Skeletal muscle cell (primary cell): ENCODE measurements at places on chromosomes 6 and 20.

GRCh38 chr6:36999061-36999750 lies 6.2 kb upstream of the FGD2 start:
- no peak for DNase-seq

DNA sequence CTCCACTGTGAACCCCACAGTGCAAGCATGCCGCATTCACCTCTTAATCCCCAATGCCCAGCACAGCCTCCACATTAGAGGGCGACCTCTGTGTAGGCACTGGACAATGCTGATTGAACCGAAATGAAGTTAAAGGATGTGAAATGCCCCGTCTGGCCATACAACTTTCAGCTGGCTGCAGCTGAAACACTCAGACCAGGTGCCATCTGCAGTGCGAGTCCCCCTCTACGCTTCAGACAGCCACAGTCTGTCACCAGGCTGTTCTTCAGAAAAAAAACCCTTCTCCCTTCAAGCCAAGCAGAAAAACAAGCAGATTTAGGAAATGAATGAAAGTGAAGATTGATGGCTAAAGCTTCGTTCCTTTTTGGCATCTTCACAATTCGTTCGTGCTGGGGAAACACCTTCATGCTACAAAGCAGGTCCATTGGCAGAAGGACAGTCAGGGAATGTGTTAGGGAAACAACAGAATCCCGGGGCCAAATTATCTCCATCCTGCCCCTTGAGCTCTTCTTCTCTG lies 44.7 kb downstream of the TNFAIP3 start:
- DNase-seq, result no peak

- no peak for DNase-seq
These were observed 34.8 kb upstream of the NUP153 start for GRCh38 chr6:17741507-17741906.

DNA sequence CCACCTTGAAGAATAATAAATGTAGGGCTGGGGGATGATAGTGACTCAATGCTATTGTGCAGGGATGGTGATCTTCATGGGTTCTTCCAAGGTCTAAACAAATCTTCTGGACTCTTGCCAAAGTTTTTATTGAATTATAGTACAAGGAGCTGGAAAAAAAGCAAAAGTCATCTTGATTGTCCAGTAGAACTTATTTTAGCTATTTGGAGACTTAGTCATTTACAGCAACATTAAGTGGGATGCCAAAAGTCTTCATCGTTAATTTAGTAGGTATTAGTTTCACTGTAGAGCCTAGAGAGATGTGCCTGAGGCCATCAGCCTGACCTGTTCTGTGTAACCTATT lies 212.9 kb upstream of the TBX18 start:
- DNase-seq, result no peak

- DNase-seq, result no peak
These were observed 235.0 kb upstream of the PRDM1 start for GRCh38 chr6:105851113-105851580.

DNA sequence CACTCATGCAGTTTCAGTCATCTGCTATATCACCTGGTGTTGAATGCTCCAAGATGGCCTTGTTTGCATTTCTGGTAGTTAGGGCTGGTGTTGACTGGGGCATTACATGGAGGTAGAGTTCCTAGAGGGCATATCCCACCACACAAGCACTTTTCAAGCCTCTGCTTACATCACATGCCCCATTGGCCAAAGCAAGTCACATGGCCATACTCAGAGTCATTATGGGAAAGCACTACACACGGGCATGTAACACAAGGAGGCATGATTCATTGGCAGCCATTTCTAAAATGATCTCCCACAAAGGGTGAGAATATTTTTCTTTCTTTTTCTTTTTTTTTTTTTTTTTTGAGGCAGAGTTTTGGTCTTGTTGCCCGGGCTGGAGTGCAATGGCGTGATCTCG lies 73.2 kb downstream of the TRMT6 start:
- no peak for DNase-seq

- no peak for DNase-seq
These were observed 103.9 kb downstream of the ALDH8A1 start for GRCh38 chr6:134846031-134846430.

GRCh38 chr6:147740326-147740725 lies 231.8 kb downstream of the SAMD5 start:
- DNase-seq, result no peak

GRCh38 chr20:42359617-42360016 lies 741.4 kb upstream of the CHD6 start:
- DNase-seq, result no peak

DNA sequence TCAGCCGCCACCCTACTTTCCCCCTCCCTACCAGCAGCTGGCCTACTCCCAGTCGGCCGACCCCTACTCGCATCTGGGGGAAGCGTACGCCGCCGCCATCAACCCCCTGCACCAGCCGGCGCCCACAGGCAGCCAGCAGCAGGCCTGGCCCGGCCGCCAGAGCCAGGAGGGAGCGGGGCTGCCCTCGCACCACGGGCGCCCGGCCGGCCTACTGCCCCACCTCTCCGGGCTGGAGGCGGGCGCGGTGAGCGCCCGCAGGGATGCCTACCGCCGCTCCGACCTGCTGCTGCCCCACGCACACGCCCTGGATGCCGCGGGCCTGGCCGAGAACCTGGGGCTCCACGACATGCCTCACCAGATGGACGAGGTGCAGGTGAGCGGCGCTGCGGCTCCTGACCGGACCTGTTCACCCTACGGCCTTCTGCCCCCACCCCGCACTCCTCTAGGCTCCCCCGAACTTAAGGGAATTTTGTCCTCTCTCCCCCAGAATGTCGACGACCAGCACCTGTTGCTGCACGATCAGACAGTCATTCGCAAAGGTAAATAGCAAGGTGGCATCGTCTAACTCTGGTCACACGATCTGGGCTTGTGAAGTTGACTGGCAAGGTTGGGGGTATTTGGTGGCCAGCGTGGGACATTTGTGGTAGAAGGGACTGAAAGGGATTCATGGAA lies 2.3 kb downstream of the TFAP2C start:
- no peak for DNase-seq

- DNase-seq, result no peak
These were observed 241.9 kb upstream of the RAB32 start for GRCh38 chr6:146301764-146302163.

GRCh38 chr20:37406010-37406998 lies 60.4 kb downstream of the SRC start:
- no peak for DNase-seq

DNA sequence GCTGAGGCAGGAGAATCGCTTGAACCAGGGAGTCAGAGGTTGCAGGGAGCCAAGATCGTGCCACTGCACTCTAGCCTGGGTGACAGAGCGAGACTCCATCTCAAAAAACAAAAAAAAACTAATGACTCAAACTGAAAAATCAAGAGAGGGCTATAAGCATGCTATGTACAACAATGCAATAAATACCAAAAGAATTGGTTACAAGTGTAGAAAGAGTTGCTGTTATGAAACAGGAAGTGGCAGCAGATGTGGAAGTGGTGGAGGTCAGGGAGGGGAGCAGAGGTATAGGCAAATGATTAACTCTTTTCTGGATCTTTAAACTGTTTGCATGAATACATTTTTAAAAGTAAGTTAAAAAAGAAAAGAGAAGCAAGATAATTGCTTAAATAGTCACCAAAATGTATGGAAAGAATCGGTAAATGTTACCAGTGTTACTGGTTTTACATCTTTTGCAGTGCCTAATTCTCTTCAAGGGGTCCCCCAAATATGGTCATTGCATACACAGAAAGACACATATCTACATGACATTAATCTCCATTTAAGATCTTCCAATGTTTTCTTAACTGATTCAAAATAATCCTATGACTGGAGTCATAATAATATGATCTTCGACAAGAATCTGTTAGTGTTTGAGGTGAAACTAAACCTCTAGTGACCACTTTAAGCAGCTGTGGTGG lies 15.0 kb downstream of the CALHM6 start:
- DNase-seq, result no peak

DNA sequence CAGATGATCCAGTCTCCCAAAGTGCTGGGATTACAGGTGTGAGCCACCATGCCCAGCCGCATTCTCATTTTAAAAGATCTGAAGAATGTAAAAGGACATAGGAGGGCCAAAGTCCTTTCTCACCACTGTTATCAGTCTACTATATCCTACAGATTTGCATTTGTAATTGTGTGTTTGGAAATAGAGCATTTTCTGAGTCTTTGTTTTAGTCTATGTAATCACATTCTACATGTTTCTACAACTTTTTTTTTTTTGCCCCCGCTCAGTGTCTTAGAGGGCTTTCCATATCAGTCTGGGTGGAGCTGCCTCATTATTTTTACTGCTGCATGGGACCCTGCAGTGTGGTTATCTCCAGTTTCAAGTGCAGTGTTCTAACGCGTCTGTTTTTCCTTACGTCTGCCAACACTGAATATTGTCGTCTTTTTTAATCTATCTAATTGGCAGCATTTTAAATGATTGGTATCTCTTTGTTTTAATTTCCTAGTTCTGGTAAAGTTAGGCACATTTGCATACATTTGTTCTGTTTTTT lies 7.8 kb downstream of the CUL9 start:
- DNase-seq, result no peak

DNA sequence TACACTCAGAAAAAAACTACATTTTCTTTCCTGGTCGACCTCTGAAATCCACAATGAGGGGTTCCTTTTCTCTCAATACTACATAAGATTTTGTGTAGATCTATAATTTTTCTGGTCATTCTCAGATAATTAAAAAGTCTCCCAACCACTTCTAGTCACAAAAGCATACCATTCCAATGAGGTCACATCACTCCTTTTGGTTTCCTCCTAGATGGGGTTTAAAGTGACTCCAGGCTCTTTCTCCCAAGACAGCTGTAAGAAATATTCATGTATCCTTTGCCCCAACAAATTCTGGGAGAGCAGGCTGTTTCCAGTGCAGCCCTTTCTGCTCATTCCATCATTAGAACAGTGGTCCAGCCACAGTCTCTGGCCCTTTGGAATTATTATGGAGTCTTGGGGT lies 43.1 kb upstream of the BEND6 start:
- peak; percentile 34 for DNase-seq

- no peak for DNase-seq
These were observed 125.7 kb downstream of the TTLL2 start for GRCh38 chr6:167450626-167451025.

- DNase-seq, result no peak
These were observed 101.1 kb downstream of the ZFAND3 start for GRCh38 chr6:37920667-37921066.

DNA sequence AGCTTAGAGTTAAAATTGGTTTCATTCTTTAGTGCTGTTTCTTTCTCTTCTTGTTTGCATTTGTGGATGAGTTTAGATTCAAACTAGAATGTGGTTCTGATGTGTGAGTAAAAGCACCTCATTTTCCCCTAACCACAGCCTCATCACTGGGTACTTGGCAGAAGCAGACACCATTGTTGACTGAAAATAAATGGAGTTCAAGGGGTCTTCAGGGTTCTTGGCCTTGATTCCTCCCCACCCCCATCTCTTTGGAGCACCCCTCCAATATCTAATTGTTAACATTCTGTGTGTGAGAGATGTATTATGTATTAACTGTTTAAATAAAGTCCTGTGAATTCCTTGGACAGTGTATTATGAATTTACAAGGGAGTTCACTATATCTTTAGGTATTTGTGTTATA lies 59.6 kb downstream of the JARID2 start:
- no peak for DNase-seq

GRCh38 chr20:3242172-3242692 lies 3.2 kb upstream of the SLC4A11 start:
- no peak for DNase-seq

DNA sequence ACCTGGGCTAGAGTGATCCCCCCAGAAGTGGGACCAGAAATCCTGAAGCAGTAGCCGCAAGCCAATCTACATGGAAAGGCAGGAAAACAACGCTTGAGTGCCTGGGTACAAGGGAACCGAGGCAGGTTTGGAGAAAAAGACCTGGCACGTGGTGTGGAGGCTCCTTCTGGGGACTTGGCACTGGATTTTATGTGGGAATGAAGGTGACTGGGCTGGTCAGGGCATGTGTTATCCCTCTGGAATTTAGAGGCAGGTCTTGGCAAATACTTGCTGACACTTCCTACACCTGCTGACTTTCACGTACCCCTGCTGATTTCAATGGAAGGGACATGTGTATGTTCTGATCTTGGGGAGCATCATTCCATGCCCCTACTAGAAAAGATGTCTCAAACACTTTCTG lies 25.0 kb upstream of the FAM217A start:
- no peak for DNase-seq

- no peak for DNase-seq
These were observed 723 bp downstream of the COL11A2 start for GRCh38 chr6:33191383-33192104.

- no peak for DNase-seq
These were observed 17.3 kb upstream of the TRIM27 start for GRCh38 chr6:28940858-28941683.
